ENCODE measurements at places on chromosomes 12 and 14.

- no peak for DNase-seq
These were observed 27.0 kb downstream of the LRCOL1 start for GRCh38 chr12:132583411-132583710.

DNA sequence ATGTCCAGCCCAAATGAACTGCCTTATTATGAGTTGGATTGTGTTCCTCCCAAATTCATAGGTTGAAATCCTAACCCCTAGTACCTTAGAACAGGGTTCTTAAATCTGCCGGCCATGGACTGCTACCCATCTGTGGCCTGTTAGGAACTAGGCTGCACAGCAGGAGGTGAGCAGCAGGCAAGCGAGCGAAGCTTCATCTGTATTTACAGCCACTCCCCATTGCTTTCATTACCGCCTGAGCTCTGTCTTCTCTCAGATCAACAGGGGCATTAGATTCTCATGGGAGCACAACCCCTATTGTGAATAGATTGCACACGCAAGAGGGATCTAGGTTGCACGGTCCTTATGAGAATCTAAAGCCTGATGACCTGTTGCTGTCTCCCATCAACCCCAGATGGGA, 9.8 kb upstream of the EML5 start:
- no peak for DNase-seq

GRCh38 chr12:45256721-45257120, 40.8 kb downstream of the ANO6 start:
- no peak for DNase-seq

GRCh38 chr12:32558903-32559302, 120.2 kb upstream of the DNM1L start:
- no peak for DNase-seq

- no peak for DNase-seq
These were observed 42.4 kb downstream of the CACNA2D4 start for GRCh38 chr12:1876086-1876485.

- DNase-seq: peak; percentile 75
These were observed 145.0 kb downstream of the PRKCH start for GRCh38 chr14:61466249-61466904.

GRCh38 chr14:54758041-54758440, 144.6 kb downstream of the GCH1 start:
- no peak for DNase-seq

- DNase-seq: no peak
These were observed 34.9 kb downstream of the ACTN1 start for GRCh38 chr14:68944162-68944561.

- DNase-seq: peak; percentile 67
These were observed at the start of gene C1QL4 for GRCh38 chr12:49336645-49337584. C1QL4 (minus strand) TSS chr12:49337188; CDS start chr12:49336477, 711 bp downstream.

GRCh38 chr14:62409626-62410300, 635.5 kb downstream of the KCNH5 start:
- DNase-seq: no peak

Measured in uterus (tissue), 4 donors.